ENCODE measurements at places on chromosomes 3 and 15.

GRCh38 chr3:45103753-45104714 lies 42.1 kb downstream of the CDCP1 start:
- no peak for DNase-seq

DNA sequence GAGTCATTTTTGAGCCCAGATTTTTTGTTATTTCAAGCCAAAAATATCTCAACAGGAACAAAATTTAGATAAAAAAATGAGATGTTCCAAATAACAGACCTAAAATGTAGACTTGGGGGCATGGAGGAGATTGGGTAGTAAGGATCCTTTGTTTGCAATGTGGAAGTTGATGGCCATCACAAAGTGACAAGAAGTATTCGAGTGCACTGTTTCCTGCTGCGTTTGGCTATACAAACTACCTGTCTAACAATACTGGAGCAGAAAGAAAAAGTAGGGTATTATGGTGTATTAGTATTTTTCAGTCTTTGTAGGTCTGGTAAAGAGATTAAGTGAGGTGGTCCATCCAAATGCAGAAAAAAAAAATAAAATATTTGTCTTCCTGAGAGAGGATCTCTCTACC lies 284.2 kb downstream of the C3orf38 start:
- no peak for DNase-seq

DNA sequence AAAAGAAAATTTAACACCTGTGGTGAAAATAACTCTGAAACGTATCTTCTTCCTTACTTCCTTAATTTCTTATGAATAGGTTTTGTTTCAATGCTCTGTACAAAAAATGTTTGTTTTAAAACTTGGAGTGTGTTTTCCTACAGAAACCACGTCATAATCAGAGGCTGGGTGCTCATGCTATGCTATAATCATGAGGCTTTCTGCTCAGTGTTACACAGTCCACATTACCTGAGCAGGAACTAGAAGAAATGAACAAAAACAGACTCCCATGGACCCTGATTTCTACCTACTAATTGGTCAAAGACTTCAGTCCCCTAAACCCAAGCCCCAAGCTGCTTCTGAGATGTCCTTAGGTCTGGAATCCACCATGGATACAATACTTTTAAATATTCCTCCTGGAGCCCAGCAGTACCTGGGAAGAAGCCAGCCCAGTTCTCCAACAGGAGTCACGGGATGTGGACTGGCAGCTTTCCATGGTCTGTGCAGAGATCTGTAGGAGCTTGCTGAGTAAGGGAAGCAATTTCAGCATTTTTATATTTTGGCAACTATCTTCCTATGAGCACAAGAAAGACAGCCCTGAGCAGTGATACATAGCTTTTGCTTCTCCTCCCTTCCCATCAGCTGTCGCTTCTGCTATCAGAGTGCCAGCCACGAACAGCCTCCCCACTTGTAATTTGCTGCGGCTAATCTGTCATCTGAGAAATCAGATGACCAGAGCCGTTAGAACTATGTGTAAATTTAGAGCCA lies 65.6 kb downstream of the WDR72 start:
- DNase-seq = no peak

GRCh38 chr3:32109256-32109655 lies 2.8 kb downstream of the GPD1L start:
- DNase-seq = no peak

DNA sequence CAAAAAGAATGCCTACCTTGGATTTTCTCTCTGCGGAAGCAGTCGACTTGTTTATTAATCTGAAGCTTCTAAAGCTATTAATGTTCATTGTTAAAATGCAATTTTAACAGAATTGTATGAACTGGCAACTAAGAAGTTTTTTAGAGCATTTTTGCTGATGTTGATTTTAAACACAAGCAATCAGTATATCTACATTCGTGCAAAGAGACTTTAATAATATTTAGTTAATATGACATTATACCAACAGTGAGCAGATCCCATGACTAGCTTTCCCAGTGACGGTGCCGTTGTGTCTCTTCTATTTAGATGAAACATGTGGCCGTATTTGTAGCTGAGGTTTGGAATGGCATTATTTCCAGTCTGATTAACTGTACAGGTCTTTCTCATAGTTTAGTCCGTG lies 88.0 kb downstream of the PEX5L start:
- no peak for DNase-seq

- DNase-seq = no peak
These were observed 1019.4 kb upstream of the ALCAM start for GRCh38 chr3:104347291-104347690.
